ENCODE measurements at places on chromosomes 16 and 17.

DNA sequence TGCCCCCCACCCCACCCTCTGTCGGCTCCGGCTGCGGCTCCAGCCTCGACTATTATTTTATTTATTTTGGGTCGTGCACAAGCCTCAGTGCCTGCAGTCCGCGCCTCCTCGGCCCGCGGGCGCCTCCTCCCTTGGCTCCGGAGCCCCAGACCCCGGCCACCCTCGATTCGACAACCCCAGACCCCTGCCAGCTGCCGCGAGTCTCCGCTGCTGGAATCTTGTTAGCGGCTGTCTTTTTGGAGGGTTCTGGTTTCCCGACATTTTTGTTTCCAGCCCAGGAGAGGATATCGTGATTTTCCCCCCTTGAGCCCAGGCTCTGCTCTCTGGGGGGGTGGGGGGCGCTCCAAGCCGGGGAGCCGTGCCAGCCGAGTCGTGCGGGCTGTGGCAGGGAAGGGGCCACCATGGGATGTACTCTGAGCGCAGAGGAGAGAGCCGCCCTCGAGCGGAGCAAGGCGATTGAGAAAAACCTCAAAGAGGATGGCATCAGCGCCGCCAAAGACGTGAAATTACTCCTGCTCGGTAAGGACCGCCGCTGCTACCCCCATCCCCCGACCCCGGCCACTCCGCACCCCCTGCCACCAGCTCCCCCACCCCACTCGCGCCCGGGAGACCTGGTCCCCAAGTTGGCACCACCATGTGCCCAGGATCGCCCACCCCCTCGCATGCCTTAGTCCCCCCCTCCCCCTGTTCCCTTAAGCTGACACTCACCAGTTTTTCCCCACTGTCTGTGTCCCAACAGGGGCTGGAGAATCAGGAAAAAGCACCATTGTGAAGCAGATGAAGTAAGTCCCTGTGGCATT lies 746 bp downstream of the GNAO1 start:
- no peak for DNase-seq

- no peak for DNase-seq
Measured at GRCh38 chr17:5286846-5287245, 4.8 kb downstream of the RABEP1 start.

DNA sequence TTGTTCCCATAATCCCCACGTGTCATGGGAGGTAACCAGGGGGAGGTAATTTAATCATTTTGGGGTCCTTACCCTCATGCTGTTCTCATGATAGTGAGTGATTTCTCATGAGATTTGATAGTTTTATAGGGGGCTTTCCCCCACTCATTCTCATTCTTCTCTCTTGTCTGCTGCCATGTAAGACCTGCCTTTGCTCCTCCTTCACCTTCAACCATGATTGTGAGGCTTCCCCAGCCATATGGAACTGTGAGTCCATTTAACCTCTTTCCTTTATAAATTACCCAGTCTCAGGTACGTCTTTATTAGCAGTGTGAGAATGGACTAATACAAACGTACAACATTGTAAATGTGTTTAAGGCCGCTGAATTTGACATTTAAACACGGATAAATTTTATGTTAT lies 35.5 kb upstream of the APOH start:
- no peak for DNase-seq

DNA sequence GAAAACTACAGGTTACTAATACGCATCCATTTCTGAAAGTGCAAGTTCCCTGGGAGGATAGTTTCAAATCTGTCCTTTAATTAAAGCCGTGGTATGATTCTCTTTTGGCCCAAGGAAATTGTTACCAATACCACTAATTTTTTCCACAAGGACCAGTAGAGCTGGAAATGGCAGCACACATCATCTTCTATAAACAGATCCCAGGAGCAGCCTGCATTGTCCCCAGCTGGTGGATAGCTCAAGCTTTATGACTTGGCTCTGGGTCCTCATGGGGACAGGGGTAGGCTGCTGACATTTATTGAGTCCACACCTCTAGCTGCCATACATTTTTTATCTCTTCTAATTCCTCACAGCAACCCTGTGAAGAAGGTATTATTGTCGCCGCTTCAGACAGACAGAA lies 35.8 kb upstream of the BHLHA9 start:
- DNase-seq = no peak

- no peak for DNase-seq
Measured at GRCh38 chr17:49450735-49451134, 36.1 kb upstream of the PHB1 start.

All from stimulated activated CD8-positive, alpha-beta memory T cell treated with anti-CD3 and anti-CD28 coated beads, Interleukin-2, amount 100 ng/mL, for 1 hour (primary cell).